Amniotic stem cell (primary cell): ENCODE measurements at places on chromosomes 5 and 9.

- no peak for DNase-seq
Observed at GRCh38 chr9:107491081-107492053, 1.8 kb upstream of the KLF4 start.

- no peak for DNase-seq
Observed at GRCh38 chr9:116278326-116278725, 124.7 kb downstream of the PAPPA start.

- no peak for DNase-seq
Observed at GRCh38 chr9:83536332-83536731, 1.9 kb downstream of the FRMD3 start.

DNA sequence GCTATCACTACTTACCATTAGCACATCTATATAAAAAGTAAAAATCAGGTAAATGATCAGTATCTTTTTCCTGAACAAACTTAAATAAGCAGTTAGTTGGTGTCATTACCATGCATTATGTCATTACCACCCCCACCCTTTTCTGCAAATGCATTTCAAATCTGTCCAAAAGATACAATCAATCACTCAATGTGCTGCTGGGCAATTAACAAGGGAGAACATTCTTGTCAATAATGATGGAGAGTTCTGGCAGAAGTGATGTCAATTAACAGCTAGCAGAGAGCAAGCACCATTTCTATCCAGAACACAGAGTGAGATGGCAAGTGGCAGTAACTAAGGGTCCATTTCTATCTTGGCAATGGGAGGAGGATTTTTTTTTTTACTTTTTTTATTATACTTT lies 3.5 kb upstream of the PDE4D start:
- no peak for DNase-seq

GRCh38 chr9:89975630-89976029 lies 370.8 kb downstream of the GADD45G start:
- DNase-seq = no peak

- no peak for DNase-seq
Observed at GRCh38 chr5:99694884-99695283, 766.1 kb upstream of the CHD1 start.

DNA sequence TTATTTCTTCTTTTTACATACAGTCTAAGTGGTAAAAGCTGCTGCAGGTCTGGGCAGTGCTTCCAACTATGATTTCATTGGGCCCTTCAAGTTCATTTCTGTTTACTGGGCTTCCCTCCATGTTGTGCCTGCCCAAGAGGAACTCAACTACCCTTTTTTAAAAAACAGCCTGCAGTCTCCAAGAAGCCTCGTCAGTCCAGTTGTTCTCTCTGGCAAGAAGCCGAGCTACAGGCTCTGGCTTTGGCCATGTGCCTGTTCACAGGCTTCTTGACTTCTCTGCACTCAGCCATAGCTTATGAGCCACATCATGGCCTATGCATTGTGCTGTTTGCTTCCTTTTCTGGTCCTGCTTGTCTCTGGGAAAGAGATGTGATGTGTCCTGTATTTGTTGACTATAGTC lies 119.7 kb upstream of the PJA2 start:
- DNase-seq = no peak

DNA sequence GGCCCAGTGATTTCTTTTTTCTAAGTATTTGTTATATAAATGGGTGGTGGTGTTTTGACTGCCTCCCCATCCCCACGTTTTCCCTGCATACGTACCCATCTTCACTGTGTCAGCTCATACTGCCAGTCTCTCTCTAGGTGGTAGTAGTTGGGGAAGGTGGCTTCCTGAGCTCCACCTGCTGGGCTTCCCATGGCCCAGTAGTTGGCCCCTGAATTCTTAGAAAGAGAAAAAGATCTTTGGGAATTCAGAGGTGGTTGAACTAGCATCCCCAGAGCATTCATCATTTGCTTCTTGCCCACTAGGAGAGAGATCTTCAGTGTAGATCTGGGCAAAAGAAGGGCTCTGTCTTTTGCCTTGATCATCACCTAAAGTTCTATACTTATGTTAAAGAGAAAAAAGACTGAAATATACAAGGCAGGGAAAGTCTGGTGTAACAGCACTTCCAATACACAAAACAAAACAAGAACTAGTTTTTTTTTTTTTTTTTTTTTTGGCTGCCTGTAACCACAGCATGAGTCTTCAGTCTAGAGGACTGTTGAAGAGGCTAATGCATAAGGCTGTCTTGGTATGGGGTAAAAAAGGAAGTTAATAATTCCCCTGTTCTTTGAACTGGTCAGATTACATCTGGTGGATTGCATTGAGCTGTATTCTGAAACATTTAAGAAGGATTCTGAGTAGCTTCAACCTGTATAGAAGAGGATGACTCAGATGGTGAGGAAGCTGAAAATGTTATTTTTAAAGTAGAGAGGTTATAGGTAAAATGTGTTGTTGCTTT lies 128.7 kb downstream of the ATG10 start:
- DNase-seq = no peak

GRCh38 chr9:99722877-99723276 lies 98.8 kb upstream of the NR4A3 start:
- DNase-seq = no peak

DNA sequence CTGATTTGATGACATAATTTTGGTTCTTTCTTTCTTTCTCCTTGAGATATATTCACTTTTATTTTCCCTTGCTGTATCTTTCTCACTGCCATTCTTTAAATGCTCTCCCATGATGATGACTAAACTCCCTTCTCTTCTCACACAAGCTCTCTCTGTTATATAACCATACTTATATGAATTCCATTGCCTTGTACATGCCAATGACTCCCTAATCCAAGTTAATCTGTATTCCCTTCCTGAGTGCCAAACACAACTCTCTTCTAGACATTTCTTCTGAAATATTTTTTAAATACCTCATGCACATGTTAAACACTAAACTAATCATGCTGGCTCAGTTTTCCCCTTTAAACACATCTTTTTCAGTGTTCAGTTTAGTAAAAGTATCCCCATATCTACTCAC lies 62.2 kb upstream of the ST8SIA4 start:
- DNase-seq = no peak

- no peak for DNase-seq
Observed at GRCh38 chr5:84438456-84438855, 53.8 kb upstream of the EDIL3 start.

- DNase-seq = no peak
Observed at GRCh38 chr9:24897826-24898225, 352.1 kb upstream of the IZUMO3 start.

- DNase-seq = no peak
Observed at GRCh38 chr9:132162764-132163456, 1.1 kb downstream of the NTNG2 start.
